D721Med (cell line): ENCODE measurements at places on chromosomes 1 and 21.

GRCh38 chr1:107963601-107964335 lies 1.2 kb downstream of the VAV3 start:
- DNase-seq = no peak

- DNase-seq = no peak
These were observed 60.1 kb downstream of the CD34 start for GRCh38 chr1:207850621-207851407.

DNA sequence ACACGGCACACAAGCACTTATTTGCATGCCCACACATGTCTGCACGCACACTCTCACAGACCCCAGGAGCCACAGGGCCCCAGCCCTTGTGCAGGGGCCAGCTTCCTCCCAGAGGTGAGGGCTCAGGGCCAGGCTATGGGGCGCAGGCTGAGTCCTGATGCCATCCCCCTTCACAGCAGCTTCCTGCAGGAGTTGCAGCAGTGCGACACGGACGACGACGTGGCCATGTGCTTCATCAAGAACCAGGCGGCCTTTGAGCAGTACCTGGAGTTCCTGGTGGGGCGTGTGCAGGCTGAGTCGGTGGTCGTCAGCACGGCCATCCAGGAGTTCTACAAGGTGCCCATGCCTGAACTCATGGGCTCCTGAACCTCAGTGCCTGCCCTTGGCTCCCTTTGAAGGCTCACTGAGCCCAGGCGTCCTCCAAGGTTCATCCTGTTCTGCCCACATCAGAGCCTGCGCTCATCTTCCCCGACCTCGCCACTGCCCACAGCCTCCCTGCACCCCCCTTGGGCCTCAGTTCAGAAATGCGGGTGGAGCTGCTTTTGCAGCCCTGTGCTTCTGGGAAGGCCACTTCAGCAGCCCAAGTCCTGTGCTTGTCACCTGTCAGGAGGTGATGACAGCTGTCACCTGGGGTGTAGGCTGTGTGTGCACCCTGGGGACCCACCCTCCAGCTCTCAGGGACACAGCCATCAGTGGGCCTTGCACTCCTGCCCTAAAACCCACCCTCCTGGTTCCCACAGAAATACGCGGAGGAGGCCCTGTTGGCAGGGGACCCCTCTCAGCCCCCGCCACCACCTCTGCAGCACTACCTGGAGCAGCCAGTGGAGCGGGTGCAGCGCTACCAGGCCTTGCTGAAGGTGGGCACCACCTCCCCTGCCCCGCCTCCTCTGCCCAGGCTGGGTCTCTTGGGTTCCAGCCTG lies 66.6 kb downstream of the TRIM11 start:
- DNase-seq = no peak

- DNase-seq = no peak
These were observed 1655.4 kb downstream of the BRINP3 start for GRCh38 chr1:188822248-188822647.

DNA sequence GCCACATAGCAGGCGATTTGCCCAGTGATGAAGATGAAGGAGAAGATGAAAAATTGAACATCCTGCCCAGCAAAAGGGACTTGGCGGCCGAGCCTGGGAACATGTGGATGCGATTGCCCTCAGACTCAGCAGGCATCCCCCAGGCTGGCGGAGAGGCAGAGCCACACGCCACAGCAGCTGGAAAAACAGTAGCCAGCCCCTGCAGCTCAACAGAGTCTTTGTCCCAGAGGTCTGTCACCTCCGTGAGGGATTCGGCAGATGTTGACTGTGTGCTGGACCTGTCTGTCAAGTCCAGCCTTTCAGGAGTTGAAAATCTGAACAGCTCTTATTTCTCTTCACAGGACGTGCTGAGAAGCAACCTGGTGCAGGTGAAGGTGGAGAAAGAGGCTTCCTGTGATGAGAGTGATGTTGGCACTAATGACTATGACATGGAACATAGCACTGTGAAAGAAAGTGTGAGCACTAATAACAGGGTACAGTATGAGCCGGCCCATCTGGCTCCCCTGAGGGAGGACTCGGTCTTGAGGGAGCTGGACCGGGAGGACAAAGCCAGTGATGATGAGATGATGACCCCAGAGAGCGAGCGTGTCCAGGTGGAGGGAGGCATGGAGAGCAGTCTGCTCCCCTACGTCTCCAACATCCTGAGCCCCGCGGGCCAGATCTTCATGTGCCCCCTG lies 3.3 kb downstream of the ZBTB18 start:
- DNase-seq = no peak

GRCh38 chr1:154334079-154335024 lies 9.0 kb downstream of the ATP8B2 start:
- no peak for DNase-seq

DNA sequence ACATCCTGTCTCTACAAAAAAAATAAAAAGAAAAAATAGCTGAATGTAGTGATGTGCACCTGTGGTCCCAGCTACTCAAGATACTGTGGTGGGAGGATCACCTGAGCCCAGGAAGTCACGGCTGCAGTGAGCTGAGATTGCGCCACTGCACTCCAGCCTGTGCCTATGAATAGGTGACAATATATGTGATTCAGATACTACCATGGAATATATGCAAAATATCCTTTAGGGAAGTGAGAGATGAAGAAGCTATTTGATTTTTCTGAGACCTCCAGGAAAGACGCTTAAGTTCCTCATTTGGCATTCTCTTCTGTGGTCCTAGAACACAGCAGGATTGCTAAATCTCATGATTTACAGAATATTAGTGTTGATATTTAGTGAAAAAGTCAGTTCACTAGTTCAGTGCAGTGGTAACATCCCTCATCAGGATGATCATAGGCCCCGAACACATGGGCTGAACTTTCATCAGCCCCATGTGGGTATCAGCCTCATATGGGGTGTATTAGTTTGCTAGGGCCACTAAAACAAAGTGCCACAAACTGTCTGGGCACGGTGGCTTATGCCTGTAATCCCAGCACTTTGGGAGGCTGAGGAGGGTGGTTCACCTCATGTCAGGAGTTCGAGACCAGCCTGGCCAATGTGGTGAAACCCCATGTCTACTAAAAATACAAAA lies 6.0 kb upstream of the VASH2 start:
- DNase-seq = no peak

GRCh38 chr1:95941121-95941798 lies 707.2 kb downstream of the RWDD3 start:
- DNase-seq = no peak

GRCh38 chr1:9420835-9421532 lies 118.3 kb upstream of the SLC25A33 start:
- no peak for DNase-seq

DNA sequence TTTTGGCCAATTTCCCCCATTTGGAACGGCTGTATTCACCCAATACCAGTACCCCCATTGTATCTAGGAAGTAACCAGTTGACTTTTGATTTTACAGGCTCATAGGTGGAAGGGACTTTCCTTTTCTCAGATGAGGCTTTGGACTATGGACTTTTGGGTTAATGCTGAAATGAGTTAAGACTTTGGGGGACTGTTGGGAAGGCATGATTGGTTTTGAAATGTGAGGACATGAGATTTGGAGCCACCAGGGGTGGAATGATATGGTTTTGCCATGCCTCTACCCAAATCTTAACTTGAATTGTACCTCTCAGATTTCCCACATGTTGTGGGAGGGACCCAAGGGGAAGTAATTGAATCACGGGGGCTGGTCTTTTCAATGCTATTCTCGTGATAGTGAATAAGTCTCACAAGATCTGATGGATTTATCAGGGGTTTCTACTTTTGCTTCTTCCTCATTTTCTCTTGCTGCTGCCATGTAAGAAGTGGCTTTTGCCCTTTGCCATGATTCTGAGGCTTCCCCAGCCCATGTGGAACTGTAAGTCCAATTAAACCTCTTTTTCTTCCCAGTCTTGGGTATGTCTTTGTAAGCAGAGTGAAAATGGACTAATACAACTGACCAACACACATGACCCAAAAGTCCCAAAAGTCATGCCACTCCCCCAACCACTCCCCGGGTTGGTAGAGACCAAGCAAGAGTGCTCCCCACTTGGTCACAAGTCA lies 35.4 kb upstream of the ZNF496 start:
- DNase-seq = no peak

DNA sequence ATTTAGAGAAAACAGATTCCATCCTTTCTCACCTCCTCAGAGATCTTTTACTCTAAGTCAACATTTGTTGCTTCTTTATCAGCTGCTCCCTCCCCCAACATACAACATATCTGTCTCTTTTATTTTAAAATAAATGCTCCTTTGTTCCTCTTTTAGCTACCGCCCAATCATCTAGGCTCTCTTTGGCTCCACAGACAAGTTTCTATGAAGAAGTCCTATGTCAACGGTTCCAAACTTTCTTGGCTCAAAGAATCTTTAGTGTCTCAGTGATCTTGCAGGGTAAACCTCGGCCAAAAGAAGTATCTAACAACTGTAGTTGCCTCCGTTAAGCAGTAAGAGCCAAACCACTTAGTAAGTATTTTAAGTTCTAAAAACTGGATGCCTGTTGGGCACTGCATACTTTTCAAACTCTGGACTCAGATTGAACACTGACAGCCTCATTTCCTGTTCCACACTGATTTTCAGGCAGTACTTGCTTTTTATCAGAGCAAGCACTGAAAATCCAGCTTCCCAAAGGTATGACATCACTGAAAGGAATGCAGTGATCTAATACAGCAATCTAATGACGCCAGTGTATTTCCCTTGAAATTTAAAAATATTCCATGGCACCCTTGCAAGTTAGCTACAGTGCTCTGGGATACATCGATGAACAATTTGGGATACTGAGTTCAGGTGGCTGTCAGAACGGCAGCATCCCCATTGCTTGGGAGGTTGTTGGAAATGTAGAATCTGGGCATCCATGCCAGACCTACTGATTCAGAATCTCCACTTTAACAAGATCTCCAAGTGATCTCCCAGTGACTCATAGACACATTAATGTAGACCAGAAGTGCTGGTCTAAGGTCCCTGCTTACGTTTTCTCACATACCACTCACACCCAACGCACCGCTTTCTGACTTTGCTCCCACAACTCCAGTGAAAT lies 26.8 kb downstream of the EGLN1 start:
- no peak for DNase-seq

DNA sequence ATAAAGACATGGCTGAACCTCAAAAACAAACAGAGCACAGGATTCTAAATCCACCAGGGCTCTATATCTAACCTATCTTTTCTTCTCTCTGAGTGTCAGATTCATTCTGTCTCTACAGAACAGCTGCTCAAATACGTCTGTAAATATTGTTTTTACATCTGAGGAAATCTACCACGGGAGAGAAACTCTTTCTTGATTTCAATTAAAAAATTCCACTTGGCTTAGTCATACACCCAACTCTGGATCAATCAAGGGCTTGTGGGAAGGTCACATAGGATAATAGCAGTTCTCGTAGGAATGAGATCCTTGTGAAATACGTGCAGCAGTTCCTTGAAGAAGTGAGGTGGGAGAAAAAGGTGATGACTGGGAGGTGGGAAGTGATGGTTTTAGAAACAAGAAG lies 1355.7 kb upstream of the ADGRL2 start:
- DNase-seq = no peak

DNA sequence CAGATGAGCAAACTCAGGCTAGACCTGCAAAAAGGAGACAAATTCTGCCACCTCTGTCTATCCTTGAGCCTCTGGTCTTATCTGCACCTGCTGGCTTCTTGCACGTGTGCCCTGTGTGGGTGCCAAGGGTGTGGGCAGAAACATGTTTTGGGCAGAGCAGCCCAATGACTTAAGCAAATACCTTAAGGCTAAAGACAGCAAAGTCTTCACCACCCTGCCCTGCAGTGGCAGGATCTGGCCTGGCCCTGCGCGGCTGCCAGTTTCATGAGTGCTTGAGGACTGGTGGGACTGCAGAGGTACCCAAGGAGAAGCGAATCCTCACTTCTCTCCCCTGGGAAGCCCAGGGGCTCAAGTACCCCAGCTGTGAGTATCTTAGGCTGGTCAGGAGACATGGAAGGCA lies 3.8 kb upstream of the SLC26A9 start:
- no peak for DNase-seq

DNA sequence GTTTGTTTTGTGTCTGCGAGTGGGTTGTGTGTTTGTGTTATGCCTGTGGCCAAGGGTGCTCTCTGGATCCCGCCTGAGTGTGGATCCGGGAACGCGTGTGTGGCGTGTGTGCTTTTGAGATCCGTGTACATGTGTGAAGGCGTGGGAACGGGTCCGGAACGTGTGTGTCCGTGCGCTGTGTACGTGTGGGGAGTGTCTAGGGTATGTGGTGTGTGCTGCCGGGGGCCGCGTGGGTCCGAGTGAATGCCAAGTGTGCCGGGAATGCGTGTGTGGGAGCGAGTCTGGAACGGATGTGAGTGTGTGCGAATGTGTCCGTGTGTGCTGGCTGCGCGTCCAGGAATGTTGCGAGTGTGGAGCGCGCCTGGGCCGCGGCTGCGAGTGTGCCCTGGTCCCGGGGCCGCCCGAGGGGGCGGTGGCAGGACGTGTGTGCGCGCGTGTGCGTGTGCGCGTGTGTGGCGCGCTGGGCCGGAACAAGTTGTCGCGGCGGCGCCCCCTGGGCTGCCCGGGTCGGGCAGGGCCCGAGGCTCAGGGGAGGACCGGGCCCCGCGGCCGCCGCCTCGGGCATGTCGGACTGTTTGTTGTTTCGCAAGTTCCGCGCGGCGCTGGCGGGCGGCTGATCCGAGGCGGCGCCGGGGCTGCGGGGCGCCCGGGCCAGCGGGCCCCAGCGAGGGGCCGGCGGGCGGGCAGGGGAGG lies 953 bp downstream of the PTPRU start:
- no peak for DNase-seq

DNA sequence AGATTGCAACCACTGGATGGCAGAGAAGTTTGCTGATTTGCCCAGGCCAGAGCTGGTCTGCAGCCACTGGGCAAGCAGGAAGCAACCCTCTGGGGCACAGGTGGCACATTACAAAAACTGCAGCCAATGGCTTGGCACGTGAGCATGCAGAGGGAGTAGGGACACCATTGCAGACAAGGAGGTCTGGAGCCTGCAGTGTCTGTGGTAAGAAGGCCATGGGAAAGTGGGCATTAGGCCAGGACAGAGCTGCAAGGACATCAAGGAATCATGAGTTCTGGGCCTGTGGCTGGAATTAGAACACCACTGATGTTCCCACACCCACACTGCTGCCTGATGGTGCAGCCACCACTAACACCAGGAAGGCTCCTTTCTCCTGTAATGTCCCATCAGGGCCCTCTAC lies 113.0 kb downstream of the TSEN15 start:
- no peak for DNase-seq

GRCh38 chr1:2152954-2153353 lies 41.6 kb downstream of the FAAP20 start:
- DNase-seq = no peak

DNA sequence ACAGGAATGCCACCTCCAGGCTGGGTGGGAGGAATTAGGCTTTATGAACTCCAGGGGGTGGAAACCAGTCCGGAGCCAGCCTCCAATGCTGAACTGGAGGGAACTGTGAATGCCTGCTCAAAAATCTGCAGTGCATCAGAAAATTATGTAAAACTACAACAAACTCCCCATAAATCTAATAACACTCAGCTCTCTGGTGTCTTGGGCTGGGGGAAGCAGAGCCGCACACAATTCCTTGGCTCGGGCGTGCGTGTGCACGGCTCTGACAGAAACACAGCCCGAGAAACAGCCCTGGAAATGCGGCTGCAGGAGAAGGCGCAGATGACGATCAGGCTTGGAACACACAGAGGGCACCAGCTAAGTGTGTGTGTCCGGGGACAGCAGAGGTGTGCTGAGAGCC lies 127.6 kb upstream of the VAMP3 start:
- no peak for DNase-seq

GRCh38 chr1:12599657-12600056 lies 18.4 kb downstream of the DHRS3 start:
- no peak for DNase-seq

- DNase-seq = no peak
These were observed 4.8 kb downstream of the FAM3B start for GRCh38 chr21:41321211-41321907.

GRCh38 chr1:115144176-115144575 lies 54.9 kb upstream of the TSPAN2 start:
- no peak for DNase-seq

GRCh38 chr1:111736548-111737215 lies 2.5 kb downstream of the INKA2 start:
- no peak for DNase-seq
